Activated T-helper 2 cell treated with anti-CD3 and anti-CD28 coated beads, Interferon-gamma antibody, Interleukin-2, Interleukin-4, amounts not matched to agents 10 μg/mL and 5 μg/mL and 100 μg/mL, durations not matched to agents 14 hours and 24 hours and 36 hours (primary cell): ENCODE measurements at places on chromosomes 2 and 18. TPM values are rescaled to one million over a fixed set of nuclear protein-coding genes. Genes with fewer than 3 reads are reported as not detected.

Gene NEB
- total RNA-seq: 0.14 and 0.27 TPM in 2 replicates

Gene NYAP2
- total RNA-seq: not detected in 2 replicates

Gene CNRIP1
- total RNA-seq: not detected in 2 replicates

GRCh38 chr2:64363848-64364247 is 90.1 kb upstream of the LGALSL start:
- no peak for DNase-seq

Gene CFAP210
- not detected in 2 replicates for total RNA-seq
